Fibroblast of villous mesenchyme (primary cell): ENCODE measurements at places on chromosomes 7 and 10.

DNA sequence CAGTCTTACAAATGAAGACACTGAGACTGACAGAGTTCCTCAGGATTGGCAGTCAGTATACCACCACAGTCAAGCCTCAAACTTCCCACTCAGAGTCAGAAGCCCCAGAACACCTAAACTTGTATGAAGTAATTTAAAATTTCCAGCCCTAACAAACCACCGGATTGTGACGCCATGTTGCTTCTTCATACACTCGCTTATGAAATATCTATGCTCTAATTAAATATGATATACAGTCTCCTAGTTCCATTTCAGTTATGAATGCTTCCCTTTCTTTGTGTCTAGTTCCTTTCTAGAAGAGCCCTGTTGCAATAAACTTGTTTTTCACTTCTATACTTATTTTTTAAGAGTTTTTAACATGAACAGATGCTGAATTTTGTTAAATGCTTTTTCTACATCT, 172.0 kb upstream of the NOBOX start:
- no peak for DNase-seq

- no peak for DNase-seq
These were observed 10.7 kb upstream of the FAM13C start for GRCh38 chr10:59373071-59373470.

DNA sequence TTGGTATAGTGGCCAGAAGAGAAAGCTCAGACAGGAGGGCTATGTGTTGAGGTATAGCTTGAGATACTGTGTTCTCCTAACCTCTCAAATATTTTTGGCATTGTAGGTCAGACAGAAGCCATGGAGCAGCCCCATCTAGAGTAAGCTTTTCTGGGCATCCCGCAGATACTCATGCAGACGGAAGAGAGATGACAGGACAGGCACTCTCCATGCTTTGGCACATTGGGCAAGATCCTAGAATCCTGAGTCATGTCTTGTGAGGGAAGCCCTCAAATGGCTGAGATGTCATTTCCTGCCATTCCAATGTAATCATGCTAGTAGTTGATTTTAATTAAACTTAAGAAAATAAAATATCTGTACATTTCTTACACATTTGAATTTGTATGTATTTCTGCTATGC, 16.8 kb upstream of the KIF20B start:
- DNase-seq = no peak

GRCh38 chr7:79489371-79489770, 35.9 kb upstream of the MAGI2 start:
- DNase-seq = no peak

DNA sequence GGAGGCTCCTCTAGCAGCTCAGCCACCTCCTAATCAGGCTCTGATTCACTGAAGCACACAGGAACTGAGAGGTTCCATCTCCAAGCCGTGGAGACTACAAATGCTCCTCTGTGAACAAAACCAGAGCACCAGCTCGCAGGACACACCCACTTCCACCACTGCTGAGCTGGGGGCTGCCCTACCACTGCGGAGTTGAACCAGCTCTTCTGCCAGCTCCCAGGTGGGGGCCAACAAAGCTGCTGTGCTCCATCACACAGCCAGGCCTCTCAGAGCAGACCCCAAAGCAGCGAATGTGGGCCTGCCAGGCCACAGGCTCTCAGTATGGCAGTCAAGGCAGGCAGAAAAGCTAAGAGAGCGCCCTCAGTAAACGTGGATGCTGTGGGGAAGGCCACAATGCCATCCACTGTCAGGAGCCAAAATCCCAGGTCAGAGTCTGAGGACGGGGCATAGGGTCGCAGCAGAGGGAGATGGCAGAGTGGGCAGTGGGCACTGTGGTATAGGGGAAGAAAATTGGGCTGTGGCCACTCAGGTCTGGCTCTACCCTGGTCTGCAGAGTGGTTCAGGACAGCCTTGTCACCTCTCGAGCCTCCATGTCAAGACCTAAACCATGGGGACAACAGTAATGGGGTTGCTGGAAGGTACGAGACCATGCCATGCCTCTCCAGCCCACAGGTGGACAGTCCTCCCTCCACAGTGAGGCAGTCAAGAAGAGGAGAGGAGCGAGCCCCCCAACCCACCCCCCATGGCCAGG, 82.1 kb downstream of the GRID1 start:
- no peak for DNase-seq
